ENCODE measurements at places on chromosomes 6 and 20.

GRCh38 chr20:59515013-59515905 is 89.1 kb upstream of the PHACTR3 start:
- peak; percentile 16 for DNase-seq

DNA sequence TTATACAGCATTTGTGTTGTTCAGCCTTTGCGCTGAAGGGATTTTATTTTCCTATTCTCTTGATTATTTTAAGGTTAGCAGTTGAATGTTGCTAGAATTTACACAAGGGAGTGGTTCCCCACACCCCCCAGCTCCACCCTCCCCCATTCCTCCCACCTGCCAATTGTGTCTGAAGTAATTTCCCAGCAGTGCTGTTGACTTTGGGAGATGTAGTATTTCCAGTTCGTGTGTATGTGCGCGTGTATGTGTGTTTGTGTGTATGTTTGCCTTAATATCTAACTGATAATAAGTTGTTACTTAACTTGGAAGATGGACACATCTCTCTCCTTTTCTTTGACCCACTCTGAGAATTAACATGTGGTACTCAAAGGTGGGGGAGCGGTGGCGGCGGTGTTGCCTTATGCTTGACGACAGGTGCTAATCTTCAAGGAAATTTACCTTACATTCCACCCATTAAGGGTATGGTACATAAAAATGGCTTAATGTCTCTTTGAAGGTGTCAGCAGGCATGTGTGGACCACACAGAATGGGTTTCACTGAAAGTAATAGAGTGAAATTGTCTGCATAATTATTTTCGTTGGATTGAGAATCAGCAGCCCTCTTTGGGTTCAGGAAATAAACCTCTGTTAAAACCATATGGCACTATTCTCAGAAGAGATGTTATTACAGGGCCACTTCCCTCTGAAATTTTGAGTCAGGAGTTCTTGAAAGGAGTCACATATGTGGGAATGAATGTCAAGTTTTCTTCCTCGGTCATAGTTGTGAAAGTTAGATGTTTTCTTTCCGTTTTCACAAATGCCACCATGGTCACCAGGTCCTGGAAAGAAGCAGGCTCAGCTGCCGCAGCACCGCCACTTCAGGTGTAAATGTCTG is 95.6 kb upstream of the SUPT3H start:
- DNase-seq = no peak

GRCh38 chr20:34515484-34516246 is 557 bp upstream of the DYNLRB1 start:
- peak; percentile 60 for DNase-seq

DNA sequence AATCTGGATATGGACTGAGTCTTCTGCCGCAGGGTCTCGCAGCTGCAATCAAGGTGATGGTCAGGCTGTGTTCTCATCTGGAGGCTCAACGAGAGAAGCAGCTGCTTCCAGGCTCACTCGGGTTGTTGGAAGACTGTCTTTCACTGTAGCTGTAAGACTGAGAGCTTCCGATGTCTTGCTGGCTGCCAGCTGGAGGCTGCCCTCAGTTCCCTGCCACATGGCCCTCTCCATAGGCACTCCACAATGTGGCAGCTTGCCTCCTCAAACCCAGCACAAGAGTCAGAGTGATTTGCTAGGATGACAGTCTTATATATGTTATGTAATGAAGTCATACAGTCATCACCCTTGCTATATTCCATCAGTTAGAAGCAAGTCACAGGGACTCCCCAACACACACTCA is 290.5 kb upstream of the CDYL start:
- no peak for DNase-seq

DNA sequence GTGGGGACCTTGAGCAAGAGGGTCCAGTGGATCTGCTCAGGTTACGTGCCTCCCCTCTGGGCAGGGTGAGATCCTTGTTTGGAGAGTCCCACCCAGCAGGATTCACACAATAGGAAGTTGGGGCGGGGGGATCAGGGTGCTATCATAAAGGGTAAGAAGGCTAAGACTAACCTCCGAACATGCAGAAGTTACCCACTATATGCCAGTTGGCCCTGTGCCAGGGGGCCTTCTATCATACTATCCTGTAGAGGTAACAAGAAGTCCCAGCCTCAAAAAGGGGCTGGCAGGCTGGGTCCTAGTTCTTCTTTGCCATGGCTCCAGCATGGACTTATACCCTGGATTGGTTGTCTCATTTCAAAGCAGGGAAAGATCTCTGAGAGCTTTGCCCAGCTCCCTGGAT is 94.1 kb downstream of the CDH26 start:
- no peak for DNase-seq

DNA sequence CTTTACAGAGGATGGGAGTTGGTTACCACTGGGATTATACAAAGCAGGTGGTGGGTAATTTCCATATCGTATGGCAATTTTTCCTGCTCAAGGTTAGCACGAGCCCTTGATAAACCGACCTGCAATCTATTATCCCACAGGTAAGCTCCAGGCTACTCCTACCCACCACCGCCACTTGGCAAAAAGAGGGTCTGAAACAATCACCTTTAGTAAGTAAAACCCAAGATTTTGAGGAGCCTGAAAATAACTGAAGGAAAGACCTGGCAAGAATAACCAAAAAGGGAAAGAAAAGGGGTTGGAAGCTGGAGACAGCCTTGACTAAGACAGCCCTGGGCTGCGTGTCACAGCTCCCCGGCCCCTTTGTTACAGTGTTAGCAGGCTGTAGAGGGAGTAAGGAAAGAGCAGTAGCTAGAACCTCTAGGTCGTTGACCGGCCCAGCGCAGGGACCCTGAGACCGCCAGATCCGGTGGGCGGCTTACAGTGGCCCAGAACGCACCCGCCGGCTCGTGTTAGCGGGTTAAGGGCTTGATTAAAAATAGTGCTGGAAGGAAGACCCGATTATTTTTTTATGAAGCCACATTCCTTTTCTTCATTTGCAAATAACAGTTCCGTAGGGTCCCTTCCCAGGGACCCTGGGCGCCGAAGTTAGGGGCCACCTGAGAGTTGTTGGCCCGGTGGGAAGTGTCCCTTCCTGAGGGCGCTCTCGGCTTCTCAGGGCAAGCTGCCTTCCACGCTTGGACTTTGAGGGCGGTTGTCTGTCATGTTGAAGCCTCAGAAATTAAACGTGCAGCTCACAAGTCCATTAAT is 30.5 kb downstream of the TFAP2B start:
- DNase-seq = no peak

DNA sequence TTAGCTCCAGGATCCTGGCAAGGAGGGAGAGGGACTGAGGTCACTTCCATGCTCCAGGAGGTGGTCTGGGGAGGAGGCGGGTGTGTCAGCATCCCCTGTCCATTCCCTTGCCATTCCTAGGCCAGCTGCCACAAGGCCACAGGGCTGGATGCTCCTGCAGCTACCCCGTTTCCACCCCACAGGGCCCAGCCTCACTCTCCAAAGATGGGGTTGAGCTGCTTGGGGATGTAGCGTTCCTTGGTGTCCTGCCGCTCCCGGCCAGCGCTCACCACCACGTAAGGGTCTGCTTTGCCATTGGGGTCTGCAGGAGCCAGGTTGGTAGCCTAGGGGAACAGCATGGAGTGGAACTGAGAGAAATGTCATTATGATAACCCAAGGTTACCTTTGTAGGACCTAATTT is 23.0 kb downstream of the ERGIC3 start:
- DNase-seq = no peak

DNA sequence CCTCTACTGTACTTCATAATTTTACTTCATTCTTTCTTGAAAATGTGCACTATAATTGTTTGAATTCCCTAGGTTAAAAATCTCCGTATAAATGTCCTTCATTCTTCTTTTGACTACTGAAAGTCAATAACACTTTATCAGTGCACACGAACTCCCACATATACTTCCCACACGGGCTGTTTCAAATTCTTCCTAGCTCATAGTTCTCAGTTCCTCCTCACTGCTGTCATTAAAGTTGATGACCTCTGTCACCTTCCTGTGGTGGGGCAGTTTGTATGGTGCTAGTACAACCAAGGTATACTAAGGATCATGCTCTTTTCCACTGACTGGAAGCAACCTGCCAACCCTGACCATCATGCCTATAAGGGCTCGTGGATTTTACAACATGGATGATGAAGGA is 40.0 kb upstream of the CD2AP start:
- DNase-seq = no peak

GRCh38 chr6:27865850-27866356 is 46.3 kb downstream of the OR2B2 start:
- DNase-seq = no peak

GRCh38 chr6:66499851-66500250 is 792.8 kb upstream of the EYS start:
- DNase-seq = no peak

DNA sequence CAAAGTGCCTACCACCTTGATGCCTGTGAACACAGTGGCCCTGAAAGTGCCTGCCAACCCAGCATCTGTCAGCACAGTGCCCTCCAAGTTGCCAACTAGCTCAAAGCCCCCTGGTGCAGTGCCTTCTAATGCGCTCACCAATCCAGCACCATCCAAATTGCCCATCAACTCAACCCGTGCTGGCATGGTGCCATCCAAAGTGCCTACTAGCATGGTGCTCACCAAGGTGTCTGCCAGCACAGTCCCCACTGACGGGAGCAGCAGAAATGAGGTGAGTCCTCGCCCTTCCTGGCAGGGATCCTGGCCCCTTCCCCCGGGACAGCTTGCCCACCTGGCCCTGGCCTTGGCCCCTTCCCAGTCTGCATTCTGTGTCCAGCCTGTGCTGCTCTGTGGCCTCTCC is 17.9 kb downstream of the MAVS start:
- no peak for DNase-seq

- DNase-seq = no peak
Measured at GRCh38 chr20:32193996-32194395, 13.5 kb downstream of the PLAGL2 start.

GRCh38 chr20:11305406-11305805 is 612.3 kb upstream of the BTBD3 start:
- DNase-seq = no peak

DNA sequence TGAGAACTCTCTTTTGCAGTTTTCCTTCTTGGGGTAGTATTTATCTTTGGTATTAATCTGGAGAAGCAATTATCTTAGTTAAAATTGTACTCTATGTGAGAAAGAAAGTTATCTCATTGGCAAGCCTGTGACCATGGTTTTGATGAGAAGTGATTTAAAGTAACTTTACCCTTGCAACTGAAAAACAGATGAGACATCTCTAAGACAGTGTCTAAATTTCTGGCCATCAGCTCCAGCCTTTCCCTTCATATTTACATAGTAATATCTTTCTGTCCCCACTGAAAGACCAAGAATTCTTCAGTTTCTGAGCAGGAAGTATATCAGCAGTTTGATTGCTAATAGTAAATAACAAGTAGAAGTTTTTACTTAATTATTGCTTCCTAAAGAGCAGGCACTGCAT is 386.1 kb upstream of the SYNCRIP start:
- no peak for DNase-seq

DNA sequence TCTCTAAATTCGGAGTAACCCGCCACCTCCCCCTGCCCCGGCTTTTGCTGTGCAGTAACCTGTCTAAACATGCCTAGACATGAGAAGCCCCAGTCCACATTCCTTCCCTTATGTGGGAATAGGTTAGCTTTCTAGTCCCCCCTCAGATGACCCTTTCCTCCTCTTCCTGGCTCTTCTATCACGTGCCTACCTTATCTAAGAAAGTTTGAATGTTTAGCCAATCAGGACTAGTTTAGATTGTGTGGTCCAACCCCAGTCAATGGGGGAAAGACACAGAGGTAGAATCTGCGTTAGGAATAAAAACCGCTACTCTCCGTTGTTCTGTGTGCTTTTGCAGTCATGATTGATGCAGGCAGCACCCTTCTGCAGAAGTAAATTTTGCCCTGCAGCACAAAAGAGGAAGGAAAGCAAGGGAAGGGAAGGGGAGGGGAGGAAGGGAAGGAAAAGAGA is 69.0 kb upstream of the CD93 start:
- no peak for DNase-seq

- DNase-seq = no peak
Measured at GRCh38 chr20:33192912-33193501, 24.1 kb upstream of the BPIFA3 start.

DNA sequence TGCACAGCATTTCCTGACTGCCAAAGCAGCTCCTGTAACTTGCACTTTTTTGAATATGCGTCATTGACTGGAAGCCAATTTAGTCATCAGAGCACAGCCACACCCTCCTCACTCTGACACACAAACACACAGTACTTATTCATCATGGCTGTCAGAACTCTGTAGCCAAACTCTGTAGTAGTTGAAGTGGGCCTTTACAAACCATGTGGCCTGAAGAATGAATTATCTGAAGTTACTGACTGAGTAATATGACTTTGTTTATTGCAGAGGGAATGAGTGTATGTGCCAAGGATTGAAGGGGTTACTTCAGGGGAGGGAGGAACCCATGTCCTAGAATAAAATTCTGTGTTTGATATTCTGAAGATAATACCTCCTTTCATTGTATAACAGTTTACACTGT is 102.7 kb downstream of the FIG4 start:
- DNase-seq = peak; percentile 22

All from NCI-H2081 (cell line).